NAMALWA (cell line): ENCODE measurements at places on chromosomes 13 and 19.
A peak's percentile ranks its signal among the peaks of the same experiment; 100 is the strongest.

- DNase-seq: no peak
Measured at GRCh38 chr19:9916719-9917118, 19.6 kb downstream of the OLFM2 start.

DNA sequence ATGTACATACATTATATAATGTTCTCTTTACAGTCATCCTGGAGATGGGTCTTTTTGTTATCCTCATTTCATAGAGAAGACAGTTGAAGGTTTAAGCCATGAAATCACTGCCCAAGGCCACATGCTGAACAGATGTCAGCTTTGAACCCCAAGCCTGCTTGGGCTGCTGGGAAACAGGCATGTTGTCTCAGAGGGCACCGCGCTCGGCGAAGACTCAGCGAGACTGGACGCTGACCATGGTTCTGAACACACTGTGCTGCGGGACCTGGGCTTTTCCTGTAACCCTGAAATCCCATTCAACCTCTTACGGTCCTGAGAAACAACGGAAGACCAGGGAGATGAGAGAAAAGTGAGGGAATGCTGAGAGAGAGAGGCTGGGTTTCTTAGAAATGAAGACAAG lies 27.3 kb downstream of the LRFN3 start:
- DNase-seq: no peak

DNA sequence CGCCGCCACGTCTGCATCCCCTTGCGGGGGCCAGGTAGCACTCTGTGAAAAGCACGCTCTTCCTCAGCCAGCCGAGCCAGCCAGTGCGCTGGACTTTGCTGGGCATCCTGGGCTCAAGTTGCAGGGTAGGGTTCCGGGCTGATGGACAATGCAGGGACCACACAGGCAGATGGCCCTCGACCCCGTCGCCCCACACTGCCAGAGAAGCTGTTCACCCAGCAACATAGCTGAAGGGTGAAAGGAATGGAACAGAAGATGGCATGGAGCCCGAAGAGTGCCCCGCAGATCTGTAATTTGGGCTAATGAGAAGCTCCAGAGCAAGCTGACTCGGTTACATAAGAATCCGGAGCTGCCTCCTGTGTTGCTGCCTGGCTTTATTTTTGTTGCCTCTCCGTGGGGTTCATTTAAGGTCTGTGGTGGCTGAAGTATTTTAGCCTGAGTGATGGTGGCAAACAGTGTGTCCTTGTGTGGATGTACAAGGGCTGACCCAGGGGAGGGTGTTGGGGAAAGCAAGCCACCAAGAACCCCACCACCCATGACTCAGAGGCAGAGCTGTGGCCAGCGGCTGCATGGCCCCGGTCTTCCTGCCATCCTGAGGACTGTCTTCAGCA lies 105.8 kb downstream of the SOX1 start:
- no peak for DNase-seq

DNA sequence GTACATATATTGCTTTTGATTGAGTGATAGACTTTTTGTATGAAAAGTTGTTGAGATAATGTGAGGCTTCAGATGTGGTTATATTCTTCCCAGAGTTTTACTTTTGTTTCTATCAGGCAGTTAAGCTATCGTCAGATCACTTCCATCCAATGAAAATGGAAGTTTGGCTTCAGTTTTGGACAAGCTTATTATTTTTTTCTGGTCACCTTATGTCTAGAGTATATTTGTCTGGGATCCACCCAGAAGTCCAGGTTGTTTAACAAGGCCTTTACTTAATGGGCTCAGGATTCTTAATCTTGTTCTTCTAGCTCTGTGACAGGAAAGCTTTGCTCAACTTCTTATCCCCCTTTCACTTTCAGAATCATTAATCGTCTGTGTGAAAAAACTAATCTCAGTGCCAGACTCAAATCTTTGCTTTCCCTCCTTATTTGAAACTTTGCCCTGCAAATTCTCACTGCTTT lies 150.9 kb downstream of the PDS5B start:
- peak; percentile 36 for DNase-seq

- no peak for DNase-seq
Measured at GRCh38 chr19:42188665-42189064, 28.8 kb downstream of the DEDD2 start.

GRCh38 chr13:42218576-42218975 lies 53.4 kb upstream of the AKAP11 start:
- no peak for DNase-seq

GRCh38 chr19:5993201-5993600 lies 15.3 kb upstream of the RANBP3 start:
- DNase-seq: no peak

- DNase-seq: no peak
Measured at GRCh38 chr13:49550942-49551644, 34.3 kb downstream of the RCBTB1 start.

DNA sequence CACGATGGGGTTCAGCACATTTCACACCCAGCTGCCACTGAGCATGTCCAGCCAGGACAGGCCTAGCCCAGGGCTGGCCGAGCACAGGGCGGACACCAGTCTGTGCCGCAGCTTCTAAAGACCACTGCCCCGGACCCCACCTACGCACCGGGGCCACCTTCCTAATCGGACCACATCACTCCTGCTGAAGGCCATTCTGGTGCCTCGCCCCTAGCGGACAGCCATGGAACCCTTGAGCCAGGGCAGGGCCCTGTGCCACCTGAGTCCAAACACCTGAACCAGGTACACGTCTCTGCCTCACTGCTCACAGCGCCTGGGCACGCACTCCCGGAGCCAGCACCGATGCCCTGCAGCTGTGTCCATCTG lies 8.4 kb upstream of the C13orf46 start:
- DNase-seq: no peak

DNA sequence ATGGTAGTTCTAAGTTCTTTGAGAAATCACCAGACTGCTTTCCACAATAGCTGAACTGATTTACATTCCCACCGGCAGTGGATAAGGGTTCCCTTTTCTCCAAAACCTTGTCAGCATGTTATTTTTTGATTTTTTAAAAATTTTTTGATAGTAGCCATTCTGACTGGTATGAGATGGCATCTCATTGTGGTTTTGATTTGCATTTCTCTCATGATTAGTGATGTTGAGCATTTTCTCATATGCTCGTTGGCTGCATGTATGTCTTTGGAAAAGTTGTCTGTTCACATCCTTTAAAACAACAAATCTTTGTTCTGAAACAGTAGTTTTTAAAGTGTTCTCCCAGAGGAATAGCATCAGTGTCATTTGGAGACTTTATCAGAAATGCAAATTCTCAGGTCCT lies 77.5 kb upstream of the POMP start:
- no peak for DNase-seq

DNA sequence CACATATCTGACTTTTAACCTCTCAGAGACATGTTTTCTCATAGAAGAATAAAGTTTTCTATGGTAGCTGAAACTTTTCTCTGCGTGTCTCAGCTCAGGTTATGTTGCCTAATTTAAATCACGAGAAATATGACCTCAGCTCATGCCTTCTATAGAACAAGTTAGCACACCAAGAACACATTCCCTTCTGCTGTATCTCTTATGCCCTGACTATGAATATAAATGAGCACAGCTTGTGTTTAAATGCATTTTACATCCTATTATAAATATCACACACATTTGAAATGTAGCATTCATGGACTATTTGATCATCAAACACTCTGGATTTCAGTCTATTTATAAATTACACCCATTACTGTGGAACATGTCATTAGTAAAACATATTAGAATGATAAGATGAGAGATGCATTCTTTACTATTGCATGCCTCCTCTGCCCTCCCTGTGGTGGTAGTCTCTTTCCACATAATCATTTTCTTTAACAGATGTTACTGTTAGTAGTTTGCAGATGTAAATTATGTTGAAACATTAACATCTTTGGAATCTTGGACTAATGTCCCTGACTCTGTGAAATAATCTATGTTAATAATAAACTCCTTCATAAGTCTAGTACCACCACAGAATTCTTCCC lies 2044.9 kb upstream of the PCDH20 start:
- no peak for DNase-seq

DNA sequence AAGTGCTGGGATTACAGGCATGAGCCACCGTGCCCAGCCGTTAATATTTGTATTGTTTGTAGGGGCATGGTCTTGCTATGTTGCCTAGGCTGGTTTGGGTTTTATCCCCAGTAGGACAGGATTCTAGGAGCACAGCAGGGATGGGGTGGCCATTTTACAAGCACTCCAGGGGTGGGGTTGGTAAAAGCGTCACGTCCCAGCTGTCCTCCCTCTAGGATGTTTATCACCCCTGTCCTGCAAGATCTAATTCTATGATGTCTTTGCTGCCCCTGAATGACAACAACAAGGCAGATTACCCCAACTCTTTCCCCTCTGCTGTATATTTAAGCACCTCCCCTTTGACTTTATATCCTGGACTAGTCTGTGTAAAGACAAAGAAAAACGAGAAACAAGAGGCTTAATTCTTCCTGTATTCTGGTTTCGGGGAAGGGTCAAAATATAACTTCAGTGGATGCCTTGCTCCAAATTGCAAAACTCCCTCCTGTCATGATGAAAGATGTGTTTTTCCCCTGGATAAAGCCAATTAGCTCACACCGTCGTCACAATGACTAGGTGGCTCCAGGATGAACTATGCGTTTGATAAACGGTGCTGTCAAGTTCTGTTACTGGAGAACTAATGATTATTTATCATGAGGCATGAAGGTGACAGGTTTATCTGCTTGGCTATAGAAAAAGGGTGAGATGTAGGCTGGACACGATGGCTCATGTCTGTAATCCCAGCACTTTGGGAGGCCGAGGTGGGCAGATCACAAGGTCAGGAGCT lies 27.8 kb upstream of the OR1M1 start:
- no peak for DNase-seq

DNA sequence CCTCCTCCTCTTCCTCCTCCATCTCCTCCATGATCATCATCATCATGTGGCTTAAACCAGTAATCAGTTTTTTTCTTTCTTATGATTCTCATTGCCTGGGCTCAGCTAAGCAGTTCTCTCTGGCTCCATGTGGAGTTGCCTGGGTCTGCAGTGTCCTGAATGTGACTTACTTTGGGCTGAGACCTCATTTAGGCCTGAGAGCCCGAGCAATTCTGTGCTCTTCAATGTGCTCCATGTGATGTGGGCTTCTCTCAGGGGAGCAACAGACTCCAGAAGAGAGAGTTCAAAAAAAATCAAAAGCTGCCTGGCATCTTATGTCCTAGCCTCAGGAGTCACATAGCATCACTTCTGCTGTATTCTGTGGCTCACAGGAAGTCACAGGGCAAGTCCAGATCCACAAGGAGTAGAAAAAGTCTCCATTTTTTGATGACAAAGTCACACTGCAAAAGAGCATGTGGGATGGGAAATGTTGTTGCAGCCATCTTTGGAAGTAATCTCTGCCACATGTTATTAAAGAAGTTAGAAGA lies 128.7 kb downstream of the MAB21L1 start:
- peak; percentile 4 for DNase-seq

GRCh38 chr13:79987761-79988160 lies 353.2 kb downstream of the SPRY2 start:
- DNase-seq: no peak

- DNase-seq: no peak
Measured at GRCh38 chr19:54952591-54953344, 5.4 kb upstream of the NLRP7 start.

DNA sequence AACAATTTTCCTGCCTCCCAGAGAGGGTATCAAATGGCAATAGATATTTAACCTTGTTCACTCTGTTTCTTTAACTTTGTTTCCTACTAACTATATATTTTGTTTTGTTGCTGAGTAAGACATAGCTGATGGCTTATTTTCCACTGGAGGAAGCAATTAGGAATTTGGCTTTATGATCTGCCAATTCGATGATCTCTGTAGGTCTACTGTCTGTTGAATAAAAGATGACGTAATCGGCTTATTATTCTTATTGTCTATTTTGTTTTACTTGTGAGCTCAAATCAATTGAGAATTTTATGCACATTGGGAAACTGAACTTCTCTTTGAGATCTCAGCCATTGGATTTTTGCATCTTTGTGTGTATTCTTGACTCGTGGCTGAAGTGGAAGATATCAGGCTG lies 862.6 kb downstream of the EFNB2 start:
- no peak for DNase-seq

- peak; percentile 51 for DNase-seq
Measured at GRCh38 chr13:42740753-42741152, 40.6 kb upstream of the FAM216B start.

DNA sequence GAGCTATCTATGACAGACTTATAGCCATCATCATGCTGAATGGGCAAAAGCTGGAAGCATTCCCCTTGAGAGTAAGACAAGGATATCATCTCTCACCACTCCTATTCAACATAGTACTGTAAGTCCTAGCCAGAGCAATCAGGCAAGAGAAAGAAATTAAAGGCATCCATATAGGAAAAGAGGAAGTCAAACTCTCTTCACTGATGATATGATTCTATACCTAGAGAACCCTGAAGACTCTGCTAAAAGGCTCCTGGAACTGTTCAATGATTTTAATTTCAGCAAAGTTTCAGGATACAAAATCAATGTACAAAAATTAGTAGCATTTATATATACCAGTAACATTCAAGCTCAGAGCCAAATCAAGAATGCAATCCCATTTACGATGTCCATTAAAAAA lies 21.7 kb upstream of the C1QTNF9B start:
- DNase-seq: no peak

DNA sequence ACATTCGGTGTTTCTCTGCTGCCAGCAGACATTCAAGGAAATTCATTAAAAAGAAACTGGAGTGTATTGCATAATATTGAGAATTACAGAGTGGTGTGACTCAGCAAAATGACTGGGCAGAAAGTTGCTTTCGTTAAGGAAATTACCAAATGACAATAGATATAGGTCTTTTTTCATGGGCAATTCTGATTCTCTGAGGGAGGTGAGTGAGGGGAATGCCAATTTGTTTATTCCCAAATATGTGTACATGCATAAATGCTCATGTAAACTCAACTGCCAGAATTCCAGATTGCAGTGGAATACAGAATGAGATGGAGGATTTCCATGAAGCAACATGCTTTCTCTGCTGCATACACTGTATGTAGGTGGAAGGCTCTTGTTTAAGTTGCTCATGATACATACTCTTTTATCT lies 1730.1 kb downstream of the SLITRK5 start:
- DNase-seq: no peak

GRCh38 chr19:15304140-15304705 lies 28.1 kb downstream of the BRD4 start:
- DNase-seq: no peak

GRCh38 chr19:17001603-17002183 lies 24.9 kb downstream of the CPAMD8 start:
- no peak for DNase-seq

GRCh38 chr13:42394361-42394708 lies 122.4 kb downstream of the AKAP11 start:
- no peak for DNase-seq

- DNase-seq: peak; percentile 86
Measured at GRCh38 chr13:102555914-102556553, 40.8 kb upstream of the TPP2 start.

GRCh38 chr13:71218960-71219359 lies 648.0 kb downstream of the DACH1 start:
- DNase-seq: peak; percentile 21
